Tibial nerve (tissue), 4 donors: ENCODE measurements at places on chromosomes 5 and 9.

GRCh38 chr5:140217299-140218026 is 42.5 kb downstream of the CYSTM1 start:
- DNase-seq, result no peak

DNA sequence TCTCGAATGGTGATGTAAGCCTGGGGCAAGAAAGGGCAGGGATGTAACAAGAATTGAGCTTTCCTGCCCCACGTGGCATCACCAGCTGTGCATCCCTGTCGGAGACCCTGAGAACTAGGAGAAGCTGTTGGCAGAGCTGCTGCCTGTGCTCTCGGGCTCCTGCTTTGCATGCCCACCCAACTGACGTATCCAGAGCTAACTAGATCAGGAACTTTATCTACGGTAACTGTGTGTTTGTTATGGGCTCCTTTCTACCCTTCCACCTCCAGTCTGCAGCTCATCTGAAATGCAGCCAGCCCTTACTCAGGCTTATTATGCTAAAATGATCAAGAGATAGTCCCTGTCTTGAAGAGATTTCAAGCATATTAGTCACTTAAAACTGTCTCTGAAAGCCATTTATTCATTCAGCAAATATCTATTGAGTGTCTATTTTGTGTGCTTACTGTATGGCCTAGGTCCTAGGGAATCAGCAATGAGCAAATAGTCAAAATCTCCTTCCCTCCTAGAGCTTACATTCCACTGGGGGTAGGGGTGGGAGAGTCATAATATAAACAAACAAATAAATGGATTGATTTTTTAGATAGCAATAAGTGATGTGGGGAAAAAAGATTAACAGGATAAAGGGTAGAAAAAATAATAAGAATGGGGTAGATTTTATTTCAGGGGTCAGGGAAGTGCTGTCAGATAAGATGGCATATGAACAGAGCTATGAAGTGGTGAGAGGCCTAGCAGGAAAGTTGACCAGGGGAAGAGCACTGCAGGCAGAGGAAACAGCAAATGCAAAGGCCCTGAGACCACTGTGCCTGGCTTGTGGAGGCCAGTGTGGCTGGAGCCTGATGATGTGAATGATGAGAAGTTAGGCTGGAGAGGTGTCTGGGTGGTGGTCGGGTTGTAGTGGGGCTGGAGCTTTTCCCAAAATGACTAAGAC is 118.2 kb downstream of the GALNT10 start:
- no peak for DNase-seq

DNA sequence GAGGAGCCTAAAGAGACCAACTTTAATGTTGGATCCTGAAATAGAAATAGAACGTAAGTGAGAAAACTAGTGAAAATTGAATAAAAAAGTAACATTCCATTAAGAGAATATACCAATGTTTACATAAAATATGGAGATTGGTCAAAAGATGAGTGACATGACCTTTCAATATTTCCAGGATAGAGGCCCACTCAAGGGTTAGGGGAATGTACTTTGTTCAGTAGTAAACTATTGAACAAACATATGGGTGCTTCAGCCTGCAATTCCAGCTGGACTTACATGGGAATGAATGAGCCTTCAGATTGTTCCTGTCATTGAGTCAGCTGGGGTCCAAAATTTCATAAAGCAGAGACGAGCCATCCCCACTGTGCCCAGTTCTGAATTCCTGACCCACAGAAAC is 371.7 kb upstream of the POU5F2 start:
- DNase-seq, result no peak

GRCh38 chr5:103562453-103563157 is at the start of gene NUDT12:
NUDT12 (minus strand) TSS chr5:103562789; CDS start chr5:103560248, 2,541 bp downstream.
- DNase-seq, result peak; percentile 26

GRCh38 chr5:17365811-17366138 is 132.3 kb upstream of the TAF11L2 start:
- DNase-seq, result no peak

DNA sequence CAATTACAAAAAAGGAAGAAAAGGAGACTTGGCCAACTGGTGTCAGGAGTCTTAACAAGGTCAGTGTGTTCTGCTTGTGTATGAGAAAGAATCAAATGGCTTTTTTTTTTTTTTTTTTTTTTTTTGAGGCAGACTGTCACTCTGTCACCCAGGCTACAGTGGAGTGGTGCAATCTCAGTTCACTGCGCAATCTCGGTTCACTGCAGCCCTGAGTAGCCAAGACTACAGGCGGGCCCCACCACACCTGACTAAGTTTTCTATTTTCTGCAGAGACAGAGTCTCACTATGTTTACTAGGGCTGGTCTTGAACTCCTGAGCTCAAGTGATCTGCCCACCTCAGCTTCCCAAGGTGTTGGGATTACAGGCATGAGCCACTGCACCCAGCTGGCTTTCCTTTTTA is 3.1 kb upstream of the IL7R start:
- no peak for DNase-seq

DNA sequence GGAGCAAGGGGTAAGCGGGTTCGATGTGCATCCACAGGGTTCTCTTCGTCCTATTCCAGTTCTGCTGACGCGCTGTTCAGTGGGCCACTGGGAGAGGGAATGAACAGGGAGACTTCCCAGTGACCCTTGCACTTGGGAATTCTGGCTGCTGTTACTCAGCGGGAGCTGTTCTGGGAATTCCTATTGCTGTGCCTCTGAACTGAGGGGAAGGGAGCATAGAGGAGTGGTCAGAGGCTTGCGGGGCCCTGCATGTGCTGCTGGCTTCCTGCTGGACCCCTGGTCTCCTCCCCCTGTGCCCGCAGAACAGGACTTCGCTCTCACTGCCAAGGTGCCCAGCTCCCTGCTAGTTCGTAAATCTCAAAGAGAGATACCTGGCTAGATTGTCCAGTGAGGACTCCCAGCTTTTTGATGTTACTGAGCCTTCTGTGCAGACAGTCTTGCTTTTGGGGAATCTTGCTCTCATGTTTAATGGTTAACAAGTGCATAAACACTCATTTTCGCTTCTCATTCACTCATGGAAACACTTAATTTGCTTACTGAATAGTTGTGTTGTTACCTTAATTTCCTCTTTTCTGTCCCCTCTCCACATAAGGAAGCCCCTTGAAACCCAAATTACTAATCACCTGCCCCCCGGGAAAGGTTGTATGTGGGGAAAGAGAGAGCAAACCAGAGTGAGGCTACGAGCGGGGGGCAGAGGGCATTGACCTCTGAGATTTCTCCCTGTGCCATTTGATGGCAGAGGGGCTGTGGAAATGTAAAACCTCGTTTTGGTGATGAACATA is 5.9 kb downstream of the TRIO start:
- DNase-seq, result no peak

DNA sequence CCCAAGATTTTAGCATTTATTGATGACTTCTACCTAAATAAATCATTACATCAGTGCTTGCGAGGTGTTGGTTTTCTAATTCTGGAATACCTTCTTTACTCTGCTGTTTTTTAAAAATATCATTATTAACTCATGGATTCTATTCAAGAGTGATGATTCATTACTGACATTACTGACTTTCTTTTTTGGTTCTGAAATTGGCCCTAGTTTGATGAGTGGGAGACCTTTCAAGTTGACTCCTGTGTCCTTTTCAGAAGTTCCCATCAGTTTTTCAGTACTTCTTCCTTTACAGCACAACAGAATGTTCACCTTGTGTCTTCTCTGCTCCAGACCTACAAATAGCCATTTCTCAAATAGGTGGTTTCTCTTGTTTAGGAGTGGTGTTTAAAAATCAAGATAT is 114.1 kb downstream of the PCSK5 start:
- no peak for DNase-seq

DNA sequence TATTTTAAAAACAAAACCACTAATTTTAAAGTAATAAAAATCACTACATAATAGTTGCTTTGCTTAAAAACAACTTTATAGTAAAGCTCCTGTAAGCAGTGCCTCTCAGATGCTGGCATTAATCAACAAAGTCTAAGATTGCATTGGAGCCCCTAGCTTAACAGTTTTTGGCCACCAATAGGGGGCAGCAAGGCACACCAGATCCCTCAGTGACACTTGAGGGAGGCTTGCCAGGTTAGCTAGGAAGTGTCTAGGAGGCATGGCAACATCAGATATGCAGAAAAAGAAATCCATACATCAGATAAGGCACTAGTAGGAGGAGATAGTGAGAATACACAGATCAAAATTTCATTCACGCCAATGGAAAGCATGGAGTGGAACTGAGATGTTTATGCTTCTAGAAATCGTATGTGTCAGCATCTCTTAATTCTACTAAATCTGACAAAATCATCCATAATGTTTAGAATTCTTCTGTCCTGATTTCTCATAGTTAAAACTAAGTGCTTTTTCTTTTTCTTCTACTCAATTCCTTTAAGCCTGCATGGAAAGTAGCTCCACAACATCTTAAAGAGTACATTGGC is 73.6 kb upstream of the PAM start:
- peak; percentile 42 for DNase-seq

DNA sequence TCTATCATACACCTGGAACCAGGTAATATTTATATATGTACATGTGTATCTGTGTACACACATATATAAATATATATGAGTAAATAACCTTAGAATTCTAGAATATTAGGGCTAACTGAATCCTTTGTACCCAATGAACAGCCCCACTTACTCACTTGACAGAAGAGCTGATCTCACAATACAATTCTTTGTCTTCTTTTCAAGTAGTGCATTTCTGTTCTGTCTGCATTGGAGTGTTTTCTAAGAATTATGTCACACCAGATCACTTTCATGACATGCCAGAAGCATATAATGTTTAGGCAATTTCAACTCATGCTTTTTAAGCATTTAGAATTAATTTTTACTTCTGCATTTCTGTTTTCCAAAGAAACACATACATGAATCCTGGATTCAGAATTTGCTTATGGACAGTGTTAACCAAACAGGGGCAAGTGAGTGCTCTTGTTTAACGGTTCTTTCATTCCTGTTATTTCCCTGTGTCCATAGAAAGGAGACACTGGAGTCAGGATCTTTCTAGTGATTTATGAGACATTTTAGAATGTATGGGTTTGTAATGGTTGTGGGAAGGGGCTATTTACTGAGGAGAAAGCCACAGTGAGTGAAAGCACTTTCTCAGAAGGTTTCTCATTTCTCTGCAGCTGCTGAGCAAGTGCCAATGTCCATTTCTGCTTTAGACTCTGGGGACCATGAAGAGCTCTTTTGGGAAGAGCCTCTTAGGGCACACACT is 123.2 kb downstream of the RMI1 start:
- DNase-seq, result no peak

- DNase-seq, result no peak
These were observed 9.6 kb downstream of the STK10 start for GRCh38 chr5:172178301-172178987.
